ENCODE measurements at places on chromosomes 6 and 20.

- no peak for DNase-seq
Observed at GRCh38 chr20:54173653-54174456, at the start of gene CYP24A1. TSS of gene CYP24A1 (minus strand) at chr20:54173986. CDS start at chr20:54173579, 407 bp downstream.

GRCh38 chr6:56101141-56101553, 146.2 kb downstream of the COL21A1 start:
- no peak for DNase-seq

GRCh38 chr6:13702809-13703302, 8.8 kb downstream of the RANBP9 start:
- no peak for DNase-seq

DNA sequence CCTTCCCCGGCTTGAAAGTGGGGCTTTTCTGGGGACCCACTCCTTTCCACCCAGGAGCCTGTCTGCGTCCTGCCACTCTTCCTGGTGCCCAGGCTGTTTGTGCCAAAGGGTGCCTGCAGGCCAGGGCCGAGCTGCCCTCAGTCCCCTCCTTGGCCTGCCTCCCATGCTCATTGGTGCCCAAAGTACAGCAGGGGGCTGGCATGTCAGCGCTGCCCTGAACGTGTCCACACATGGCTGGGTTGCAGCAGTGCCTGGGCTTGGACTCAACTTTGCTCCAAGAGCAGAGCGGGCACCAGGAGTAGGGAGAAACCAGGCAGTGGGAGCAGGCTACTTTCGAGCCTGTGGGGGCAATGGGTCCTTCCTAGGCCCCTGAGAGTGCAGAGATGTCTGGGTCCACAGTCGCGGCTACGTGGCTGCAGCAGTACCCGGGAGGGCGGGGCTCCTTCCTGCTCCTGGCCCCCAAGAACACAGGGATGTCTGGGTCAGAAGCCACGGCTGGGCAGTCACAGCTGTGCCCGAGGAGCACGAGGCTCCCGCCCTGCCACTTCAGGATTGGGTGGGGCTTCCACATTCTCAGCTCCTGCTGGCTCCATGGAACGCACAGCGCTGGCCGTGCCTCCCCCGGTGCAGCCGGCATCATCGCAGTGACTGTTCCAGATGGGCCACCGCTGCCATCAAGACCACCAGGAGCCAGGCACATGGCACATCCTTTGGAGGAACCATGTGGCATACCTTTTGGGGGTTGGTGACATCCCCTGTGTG, 50.0 kb upstream of the CLDN20 start:
- no peak for DNase-seq

GRCh38 chr6:34709386-34709785, 12.8 kb upstream of the ILRUN start:
- DNase-seq = peak; percentile 92

DNA sequence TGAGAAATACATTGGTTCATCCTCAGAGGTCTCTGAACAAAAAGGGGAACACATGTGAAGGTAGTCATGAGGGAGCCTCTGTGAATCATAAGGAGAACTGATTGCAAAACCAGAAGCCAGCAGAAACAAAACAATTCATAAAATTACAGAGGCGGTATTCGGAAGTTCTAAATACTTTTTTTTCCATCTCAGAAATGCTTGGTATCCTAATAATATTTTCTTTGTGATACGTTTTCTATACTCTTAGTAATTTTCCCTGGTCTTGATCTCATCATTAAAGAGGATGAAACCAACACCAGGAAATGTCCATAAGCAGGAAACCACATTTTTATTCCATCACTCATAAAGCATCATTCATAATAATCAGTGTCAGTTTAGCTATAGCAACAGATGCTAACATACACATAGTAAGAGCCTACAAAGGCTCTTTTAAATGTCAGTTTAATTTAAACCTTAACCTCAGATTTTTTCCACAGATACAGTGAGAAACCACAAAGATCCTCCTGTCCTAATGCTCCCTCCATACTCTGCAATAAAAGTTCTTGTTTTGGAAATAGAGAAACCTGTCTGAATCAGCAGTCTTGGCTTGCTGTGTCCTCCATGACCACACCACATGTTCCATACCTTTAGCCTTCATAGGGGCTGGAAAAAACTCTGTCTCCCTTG, 29.2 kb downstream of the SGK1 start:
- peak; percentile 41 for DNase-seq

GRCh38 chr20:47007826-47008655, 113.4 kb downstream of the EYA2 start:
- peak; percentile 43 for DNase-seq

DNA sequence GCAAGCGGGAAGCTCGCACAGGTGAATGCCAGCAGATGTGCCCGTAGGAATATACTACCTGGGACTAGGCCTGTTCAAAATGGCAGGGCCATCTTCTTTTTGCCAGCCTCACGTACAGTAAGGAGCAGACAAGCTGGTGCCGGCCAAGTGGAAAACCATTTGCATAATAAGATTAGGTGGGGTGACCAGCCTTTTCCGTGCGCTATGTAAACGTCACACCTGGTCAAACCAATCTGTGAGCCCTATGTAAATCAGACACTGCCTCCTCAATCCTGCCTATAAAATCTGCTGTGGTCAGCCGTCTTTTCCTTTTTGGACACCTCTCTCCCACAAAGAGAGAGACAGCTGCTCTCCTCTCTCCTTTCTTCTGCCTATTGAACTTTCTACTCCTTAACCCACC, 60.8 kb upstream of the TMEM30A start:
- DNase-seq = no peak

- DNase-seq = peak; percentile 11
Observed at GRCh38 chr6:18431581-18431980, 44.4 kb downstream of the RNF144B start.

GRCh38 chr6:10418361-10418861, 3.5 kb upstream of the TFAP2A start:
- DNase-seq = peak; percentile 3

DNA sequence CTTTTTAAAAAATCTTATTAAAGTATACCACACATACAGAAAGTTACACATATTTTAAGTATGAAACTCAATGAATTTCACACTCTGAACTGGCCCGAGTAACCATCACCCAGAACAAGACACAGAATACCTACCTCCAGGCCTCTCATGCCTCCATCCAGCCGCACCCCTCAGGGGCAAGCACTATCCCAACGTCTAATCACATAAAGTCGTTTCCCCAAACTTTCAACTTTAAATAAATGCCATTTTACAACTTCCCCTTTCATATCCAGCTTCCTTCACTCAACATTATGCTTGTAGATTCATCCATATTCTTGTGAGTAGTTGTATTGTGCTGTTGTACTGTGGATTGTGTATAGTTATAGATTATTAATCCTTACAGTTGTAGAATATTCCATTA, 539.1 kb downstream of the CD83 start:
- no peak for DNase-seq

- DNase-seq = no peak
Observed at GRCh38 chr6:51542475-51542874, 544.9 kb downstream of the PKHD1 start.

GRCh38 chr20:41138475-41139226, 1.3 kb downstream of the PLCG1 start:
- DNase-seq = no peak

- DNase-seq = no peak
Observed at GRCh38 chr6:29826271-29826670, 1.4 kb upstream of the HLA-G start.

DNA sequence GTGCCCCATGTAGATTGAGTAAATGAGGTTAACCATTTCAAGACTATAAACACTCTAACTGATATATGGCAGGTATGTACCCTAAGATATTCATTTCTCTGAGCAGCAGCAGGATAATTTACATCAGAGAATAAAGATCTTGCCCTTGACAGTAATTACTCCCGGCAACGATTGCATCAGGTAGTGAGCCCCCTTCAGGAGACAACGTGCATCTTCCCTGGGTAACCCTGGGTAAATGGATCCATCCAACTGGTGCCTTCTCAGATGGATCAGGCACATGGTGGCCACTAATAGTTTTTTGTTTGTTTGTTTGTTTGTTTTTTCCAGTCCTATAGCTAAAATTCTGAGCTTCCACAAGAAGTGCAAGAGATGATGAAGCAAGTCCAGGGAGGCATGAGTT, 469.4 kb upstream of the SLC35B3 start:
- DNase-seq = no peak

DNA sequence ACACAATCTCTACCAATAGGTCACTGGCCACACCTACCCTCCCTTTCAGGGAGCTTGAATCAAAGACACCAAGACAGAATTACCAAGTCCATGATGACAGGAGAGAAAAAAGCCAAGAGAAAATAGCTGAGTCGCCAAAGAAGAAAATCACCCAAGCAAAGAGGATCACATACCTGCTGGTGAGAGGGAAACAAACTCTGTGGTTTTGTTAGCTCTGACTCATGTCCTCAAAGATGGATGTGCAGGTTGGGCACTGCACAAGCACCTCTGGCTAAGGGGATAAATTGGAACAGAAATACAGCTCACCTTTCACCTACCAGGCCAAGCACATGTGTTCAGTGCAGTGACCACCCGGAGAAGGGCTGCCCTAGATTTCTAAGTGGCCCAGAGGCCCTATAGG, 114.8 kb downstream of the TFAP2A start:
- no peak for DNase-seq

DNA sequence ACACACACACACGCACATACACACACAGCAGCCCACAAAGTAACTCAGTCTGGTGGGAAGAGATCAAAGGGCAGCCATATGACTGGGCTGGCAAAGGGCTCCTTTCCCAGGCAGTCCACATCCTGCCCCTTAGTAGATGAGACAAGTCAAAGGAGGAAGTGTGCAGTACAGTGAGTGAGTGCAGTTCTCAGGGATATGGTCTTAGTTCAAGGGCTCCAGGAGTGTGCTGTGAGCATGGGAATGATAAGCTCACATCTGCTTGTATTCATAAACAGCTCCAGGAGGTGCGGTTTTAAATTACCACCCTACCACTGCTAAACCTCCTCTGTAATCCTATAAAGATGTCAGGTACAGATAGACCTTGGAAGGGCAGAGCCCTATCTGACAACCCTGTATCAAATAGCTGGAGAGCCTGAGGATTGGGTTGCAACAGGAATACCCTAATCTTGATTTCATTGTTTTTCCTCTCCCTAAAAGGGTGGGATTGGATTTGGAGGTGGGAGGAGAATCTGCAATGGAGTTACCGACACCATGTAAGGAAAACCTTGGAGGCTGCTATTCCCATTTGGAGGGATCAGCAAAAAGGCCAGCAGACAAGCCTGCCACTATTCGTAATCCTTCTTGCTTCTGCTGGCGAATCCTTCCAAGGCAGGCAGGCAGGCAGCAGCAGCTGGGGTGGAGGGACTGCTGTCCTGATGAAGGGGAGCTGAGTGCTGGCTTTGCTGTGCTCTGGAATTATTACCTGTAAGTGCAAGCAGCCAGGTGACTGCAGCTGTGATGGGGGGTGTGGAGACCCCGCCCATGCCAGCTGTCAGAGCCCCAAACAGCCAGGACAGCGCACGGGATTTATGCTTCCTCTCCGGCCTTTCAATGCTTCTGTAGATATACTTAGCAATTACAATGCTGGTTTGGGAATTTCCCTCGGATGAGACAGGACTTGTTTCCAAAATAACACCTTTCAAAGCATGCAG, 342.7 kb downstream of the PRL start:
- peak; percentile 78 for DNase-seq

DNA sequence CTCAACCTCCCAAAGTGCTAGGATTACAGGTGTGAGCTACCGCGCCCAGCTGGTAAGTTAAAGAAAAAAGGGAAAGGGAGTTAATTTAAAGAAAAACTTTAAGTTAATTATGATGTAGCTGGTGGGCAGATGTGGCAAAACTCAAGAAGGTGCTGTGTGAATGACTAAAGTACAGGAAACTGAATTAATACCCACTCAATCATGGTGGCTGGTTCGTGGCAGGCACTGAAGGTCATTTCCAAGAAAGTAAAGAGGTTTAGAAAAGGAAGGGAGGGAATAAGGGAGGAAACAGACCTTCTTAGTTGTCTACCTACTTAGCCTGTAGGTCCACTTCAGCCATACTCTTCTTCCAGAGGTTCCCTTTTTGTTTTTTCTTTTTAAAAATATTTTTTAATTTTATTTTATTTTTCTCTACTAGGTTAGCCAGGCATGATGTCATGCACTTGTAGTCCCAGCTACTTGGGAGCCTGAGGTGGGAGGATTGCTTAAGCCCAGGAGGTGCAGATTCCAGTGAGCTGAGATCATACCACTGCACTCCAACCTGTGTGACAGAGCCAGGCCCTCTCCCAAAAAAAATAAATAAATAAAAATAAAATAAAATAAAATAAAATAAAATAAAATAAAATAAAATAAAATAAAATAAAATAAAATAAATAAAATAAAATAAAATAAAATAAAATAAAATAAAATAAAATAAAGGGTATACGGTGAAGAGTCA, 11.9 kb upstream of the TGM3 start:
- no peak for DNase-seq

GRCh38 chr6:40054602-40055001, 120.3 kb upstream of the MOCS1 start:
- DNase-seq = no peak

DNA sequence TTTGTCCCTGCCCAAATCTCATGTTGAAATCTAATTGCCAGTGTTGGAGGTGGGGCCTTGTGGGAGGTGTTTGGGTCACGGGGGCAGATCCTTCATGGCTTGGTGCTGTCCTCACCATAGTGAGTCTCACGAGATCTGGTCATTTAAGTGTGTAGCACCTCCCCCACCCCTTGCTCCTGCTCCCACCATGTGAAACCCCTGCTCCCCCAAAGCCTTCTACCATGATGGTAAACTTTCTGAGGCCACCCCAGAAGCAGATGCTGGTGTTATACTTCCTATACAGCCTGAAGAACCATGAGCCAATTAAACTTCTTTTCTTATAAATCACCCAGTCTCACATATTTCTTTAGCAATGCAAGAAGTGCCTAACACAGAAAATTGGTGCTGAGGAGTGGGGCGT, 19.9 kb upstream of the THBS2 start:
- DNase-seq = no peak

DNA sequence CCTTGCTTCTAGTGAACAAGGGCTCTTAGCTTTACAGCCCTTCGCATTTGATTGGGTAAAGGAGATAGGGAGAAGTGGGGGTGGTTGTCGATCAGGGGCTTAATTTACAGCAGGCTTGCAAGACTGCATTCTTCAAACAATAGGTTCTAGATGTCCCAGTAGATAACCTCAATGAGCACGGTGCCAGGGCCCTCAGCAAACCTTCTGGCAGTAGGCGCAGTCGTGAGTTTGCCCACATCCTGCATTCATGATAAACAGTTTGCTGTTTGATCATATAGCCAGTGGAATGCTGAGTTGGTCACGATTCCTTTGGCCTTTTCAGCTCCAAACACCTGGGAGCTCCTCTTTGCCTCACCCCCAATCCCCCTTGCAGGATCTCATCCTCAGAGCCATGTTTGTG, 27.5 kb downstream of the SUN5 start:
- no peak for DNase-seq
